ENCODE measurements at places on chromosomes 16 and 17. TPM values are rescaled to one million over a fixed set of nuclear protein-coding genes. Genes with fewer than 3 reads are reported as not detected.

Gene CACNG1
- total RNA-seq, result not detected

Gene NF1
- total RNA-seq, result 25.0 TPM

Gene PIK3R5
- total RNA-seq, result 42.0 TPM

Gene RASL10B
- 9.9 TPM for total RNA-seq

Gene OR2C1
- not detected for total RNA-seq

- H3K27ac ChIP-seq, result peak overlapping the region; percentile 97
- no peaks in the 10 kb centered on the region for H3K36me3 ChIP-seq
- H3K4me3 ChIP-seq, result no peak overlapping the region
- H3K4me1 ChIP-seq, result peaks cover 43% of the 10 kb centered on the region
- no peaks in the 10 kb centered on the region for H3K27me3 ChIP-seq
- DNase-seq, result no peak
Observed at GRCh38 chr17:81390029-81390872, 5.0 kb upstream of the BAHCC1 start.

Data from ascending aorta (tissue), 2 donors.